Colonic mucosa (tissue), 4 donors: ENCODE measurements at places on chromosomes 4 and X. TPM values are rescaled to one million over a fixed set of nuclear protein-coding genes. Genes with fewer than 3 reads are reported as not detected.

DNA sequence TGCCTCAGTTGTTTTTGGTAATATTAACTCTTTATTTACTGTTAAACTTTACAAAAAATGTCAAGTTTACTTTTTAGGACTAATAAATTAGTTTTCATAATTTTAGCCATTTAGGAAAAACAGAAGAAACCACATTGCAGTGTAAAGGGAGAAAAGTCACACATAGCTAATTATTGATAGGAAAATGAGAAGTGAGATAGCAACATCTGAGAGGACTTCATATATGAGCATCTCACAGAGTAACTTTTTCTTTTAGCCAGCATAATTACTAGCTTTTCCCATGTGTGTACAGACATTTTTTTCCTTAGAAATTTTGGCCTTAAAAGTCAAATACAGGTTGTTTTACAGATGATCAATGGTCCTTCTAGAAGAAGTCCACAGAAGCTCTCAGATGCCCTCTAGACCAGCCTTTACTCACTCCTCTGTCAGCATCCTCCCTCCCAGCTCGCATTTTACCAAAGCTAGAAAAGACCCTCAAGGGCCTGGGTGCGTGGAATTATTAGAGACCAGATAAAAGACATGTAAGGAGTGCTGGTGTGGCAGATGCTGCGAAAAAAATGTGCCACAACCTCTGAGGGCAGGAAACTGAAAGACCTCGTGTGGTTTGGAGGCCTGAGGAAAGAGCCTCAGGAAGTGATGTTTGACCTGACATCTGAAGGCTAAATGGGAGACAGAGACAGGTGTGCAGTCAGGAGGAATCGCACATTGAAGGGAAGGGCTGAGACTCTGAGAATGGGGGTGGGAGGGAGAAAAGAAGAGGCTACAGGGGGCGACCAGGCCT lies 156.9 kb downstream of the CBR4 start:
- no peak for DNase-seq

Gene OPRPN
- total RNA-seq: not detected

Gene SFRP2
- total RNA-seq: 8.7 TPM

DNA sequence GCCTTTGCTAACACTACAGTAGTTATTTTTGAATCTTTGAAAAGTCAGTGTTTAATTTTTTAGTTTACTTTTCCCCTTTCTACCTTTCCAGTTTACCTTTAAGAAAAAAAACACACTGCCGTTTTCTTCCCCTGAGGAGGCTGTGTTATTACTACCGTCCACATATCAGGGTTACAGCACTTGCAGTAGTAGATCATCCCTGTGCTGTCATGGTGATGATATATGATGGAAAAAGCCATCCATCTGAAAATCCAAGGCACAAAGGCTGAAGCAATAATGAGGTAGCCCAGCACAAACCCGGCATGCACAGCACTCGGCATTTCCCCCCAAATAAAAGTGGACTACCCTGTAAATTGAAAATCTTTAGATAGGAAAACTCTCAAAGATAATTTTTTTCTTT lies 258.7 kb downstream of the CXXC4 start:
- DNase-seq: no peak

- DNase-seq: no peak
Measured at GRCh38 chr4:99654361-99654761, 3.3 kb downstream of the C4orf54 start.

- DNase-seq: no peak
Measured at GRCh38 chr4:70979445-70980008, 13.9 kb upstream of the DCK start.

Gene TCEAL5
- total RNA-seq: not detected

Gene NALF2
- total RNA-seq: 0.66 TPM

- DNase-seq: no peak
Measured at GRCh38 chr4:102779204-102779603, 18.4 kb upstream of the MANBA start.

DNA sequence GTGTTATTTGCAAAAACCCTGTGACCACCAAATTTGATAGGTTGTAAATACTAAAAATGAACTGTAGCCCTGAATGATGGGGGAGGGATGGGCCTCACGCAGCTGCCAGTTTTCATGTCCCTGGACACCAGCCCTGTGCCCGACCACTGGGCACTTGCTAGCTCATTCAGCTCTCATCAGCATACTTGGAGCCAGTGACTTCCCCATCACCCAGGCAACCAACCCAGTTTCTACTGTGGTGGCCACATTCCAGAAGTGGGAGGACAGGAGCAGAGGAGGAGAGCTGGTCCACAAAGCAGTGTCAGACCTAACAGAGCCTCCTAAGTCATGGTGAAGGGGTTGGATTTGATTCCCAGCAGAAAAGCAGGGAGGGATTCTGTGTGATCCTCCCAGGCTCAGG lies 128.2 kb downstream of the CPEB2 start:
- DNase-seq: no peak

DNA sequence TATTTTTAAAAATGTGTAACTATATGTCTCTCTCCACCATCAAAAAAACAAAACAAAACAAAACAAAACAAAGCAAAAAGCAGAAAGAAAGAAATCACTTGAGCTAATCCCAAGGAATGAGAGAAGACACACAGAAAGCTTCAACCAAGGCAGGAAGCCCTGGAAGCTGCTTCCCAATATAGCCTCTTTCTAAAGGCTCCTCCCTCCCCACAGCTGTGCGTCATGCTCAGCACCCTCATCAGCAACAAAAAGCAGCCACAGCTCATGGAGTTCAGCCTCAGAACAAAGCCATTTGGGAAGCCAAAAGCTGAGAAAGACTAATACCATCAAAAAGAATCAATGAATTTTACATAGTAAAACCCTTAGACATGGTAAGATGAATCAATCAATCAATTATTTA lies 501.6 kb upstream of the SMIM31 start:
- no peak for DNase-seq

GRCh38 chrX:110966839-110967238 lies 129.2 kb upstream of the PAK3 start:
- no peak for DNase-seq
